ENCODE measurements at places on chromosomes 3 and 15.

DNA sequence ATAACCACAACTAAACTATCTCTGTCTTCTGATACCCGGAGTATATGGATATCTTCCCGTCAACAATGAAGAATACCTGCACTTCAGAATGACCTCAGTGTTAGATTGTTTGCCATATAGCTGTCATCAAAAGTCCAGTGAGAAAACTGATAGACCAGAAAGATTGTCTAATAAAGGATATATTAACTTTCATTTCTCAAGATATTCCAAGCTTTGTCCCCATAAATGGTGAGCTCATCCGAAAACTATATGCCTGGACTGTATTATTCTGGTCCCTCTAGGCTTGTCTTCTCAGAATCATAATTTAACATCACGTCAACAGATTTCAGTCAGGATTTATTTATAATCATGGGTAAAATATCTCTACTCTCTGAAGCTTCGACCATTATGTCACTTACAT is 100.5 kb downstream of the ATP8B4 start:
- no peak for DNase-seq

GRCh38 chr3:123546133-123546755 is 38.6 kb downstream of the HACD2 start:
- no peak for DNase-seq

- DNase-seq = no peak
Measured at GRCh38 chr15:71249986-71250385, 134.7 kb downstream of the THSD4 start.

GRCh38 chr15:66573719-66574595 is 8.2 kb upstream of the LCTL start:
- no peak for DNase-seq

DNA sequence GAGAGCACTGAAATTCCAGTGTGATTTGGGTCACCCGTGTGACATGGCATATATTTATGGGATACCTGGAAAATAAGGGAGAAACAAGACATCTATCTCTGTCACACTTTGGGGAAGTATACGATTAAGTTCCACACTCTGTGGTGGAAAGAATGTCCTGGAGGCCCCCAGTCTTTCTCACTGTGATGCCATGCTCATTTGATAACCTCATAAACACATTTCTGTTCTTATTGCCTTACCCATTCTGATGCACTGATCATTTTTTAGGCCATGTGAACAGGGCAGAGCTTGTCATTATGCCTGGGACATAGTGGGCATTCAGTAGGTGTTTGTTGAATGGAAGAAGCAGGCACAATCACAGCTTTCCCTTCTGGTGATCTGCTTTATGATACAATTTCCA is 349.4 kb upstream of the TPRG1 start:
- DNase-seq = no peak

GRCh38 chr3:158804441-158804840 is 2.6 kb downstream of the MFSD1 start:
- no peak for DNase-seq

DNA sequence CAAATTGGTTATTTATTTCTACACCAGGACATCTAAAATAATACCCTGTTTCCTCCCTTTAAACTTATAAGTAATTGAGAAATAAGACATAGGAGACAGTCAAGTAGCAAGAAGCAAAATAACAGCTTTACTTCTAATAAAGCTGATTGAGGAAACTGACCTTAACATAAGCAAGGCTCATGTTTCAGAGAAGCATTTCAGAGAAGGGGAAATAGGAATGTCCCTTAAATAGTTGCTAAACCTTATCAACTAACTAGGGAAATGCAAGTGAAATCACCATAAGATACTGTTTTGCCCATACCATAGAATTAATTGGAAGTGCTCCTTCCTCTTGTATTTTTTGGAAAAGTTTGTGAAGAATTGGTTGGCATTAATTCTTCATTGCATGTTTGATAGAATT is 84.9 kb downstream of the B3GALNT1 start:
- no peak for DNase-seq

GRCh38 chr3:25748189-25748588 is 35.1 kb downstream of the NGLY1 start:
- DNase-seq = no peak

- DNase-seq = no peak
Measured at GRCh38 chr3:24802614-24803013, 308.0 kb upstream of the THRB start.

DNA sequence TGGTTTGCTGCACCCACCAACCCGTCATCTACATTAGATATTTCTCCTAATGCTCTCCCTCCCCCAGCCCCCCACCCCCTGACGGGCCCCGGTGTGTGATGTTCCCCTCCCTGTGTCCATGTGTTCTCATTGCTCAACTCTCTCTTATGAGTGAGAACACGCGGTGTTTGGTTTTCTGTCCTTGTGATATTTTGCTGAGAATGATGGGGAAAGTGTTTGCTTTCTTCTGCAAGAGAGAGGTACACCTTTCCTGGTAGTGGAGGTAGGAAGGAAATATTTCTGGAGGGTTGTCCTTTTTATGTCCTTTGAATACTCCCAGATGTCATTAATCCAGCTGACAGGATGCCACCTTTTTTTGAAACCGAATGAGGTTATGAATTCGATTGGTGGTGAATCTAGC is 10.5 kb upstream of the SLC28A1 start:
- no peak for DNase-seq

DNA sequence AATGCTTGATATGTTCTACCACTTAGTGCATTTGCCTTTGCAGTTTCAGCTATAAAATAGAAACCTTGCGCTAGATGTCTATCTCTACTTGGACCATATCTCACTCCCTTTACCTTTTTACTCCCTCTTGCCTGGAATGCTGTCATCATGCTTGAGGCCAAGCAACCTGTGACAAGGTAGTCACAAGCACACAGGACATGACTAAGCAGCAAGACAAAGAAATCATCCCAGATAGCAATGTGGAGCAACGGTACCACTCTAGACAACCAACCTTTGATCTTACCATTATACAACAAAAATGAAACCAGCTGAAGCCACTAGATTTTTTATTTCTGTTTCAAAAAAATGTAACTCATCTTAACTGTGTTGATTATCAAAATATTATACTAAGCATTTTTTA is 50.5 kb upstream of the SPSB4 start:
- no peak for DNase-seq

DNA sequence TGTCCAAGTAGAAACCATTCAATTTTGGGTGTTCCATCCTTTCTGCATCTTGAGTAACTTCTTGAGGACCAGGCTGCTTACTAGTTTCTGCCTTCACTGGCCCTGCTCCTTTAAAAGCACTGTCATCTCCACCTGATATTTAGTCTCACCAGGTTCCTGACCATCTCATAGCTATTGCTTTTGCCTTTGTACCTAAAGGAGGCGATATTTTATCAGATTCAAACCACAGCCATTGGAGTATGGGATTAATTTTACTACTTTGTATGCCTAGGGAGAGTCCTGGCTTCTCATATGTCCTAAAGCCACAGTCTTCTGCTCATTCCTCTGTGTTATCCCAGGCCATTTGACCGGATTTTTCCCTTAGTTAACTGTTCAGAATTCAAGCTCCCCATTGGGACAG is 51.8 kb upstream of the RFX7 start:
- DNase-seq = no peak

DNA sequence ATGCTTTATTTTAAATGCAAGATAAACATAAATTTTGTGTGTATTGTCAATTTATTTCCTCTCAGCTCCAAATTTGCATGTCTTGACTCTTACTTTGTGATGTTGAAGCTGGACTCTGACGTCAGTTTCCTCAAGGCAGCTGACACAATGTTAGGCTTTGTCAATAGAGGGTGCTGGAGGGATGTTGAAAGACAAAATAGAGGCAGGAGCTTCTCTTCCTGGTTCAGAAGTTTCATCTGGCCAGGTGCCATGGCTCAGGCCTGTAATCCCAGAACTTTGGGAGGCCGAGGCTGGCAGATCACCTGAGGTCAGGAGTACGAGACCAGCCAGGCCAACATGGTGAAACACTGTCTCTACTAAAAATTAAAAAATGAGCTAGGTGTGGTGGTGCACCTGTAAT is 408.6 kb downstream of the GBE1 start:
- DNase-seq = no peak
